Panc1 (cell line): ENCODE measurements at places on chromosomes 3 and 15.

GRCh38 chr3:159977295-159977694, 11.3 kb upstream of the IL12A start:
- H3K27me3 ChIP-seq: peaks cover 7% of the 10 kb centered on the region
- no peak overlapping the region for H3K27ac ChIP-seq
- no peaks in the 10 kb centered on the region for H3K4me1 ChIP-seq
- no peak for DNase-seq

DNA sequence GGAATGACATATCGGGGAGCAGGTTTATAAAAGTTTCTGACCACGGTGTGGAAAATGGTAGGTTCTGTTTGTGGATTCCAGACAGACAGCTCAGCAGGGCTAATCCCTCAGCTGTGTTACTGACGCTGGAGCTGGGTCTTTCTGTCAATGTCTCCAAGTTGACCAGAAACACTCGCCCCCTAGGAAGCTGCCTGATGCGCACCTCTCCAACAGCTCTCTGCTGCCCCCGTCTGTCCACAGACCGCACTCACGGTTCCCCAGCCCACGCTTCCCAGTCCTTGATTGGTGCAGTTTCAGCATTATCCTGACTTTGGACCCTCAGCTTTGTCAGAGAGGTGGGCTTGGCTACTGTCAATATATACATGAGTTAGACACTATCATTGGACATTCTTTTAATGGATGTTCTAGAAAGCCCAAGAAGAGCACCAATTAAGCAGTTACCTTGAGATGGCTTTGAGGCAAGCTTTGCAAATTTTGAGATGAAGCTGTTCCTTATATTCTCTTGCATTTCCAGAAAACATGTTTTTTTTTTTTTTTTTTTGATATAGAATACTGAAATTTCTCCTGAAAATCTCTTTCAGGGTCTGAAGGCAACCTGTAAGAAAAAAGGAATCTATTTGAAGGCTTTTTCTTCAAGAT, 98.9 kb upstream of the TBC1D5 start:
- H3K27me3 ChIP-seq: 0 out of 2 replicates have a peak, but pooled peaks cover 2% of the 10 kb centered on the region
- H3K4me1 ChIP-seq: no peaks in the 10 kb centered on the region
- no peak overlapping the region for H3K4me3 ChIP-seq
- H3K27ac ChIP-seq: no peak overlapping the region
- DNase-seq: peak; percentile 61

GRCh38 chr3:174863488-174863887, 4.4 kb downstream of the NAALADL2 start:
- no peaks in the 10 kb centered on the region for H3K36me3 ChIP-seq
- H3K4me1 ChIP-seq: no peaks in the 10 kb centered on the region
- H3K27ac ChIP-seq: no peak overlapping the region
- no peak overlapping the region for H3K4me3 ChIP-seq

GRCh38 chr3:45381168-45381852, 7.1 kb upstream of the LARS2 start:
- no peak for DNase-seq
- no peaks in the 10 kb centered on the region for H3K4me1 ChIP-seq
- H3K4me3 ChIP-seq: no peak overlapping the region
- no peaks in the 10 kb centered on the region for H3K27me3 ChIP-seq
- no peaks in the 10 kb centered on the region for H3K36me3 ChIP-seq
- H3K27ac ChIP-seq: no peak overlapping the region

- no peaks in the 10 kb centered on the region for H3K36me3 ChIP-seq
- H3K4me1 ChIP-seq: no peaks in the 10 kb centered on the region
- no peak overlapping the region for H3K27ac ChIP-seq
- no peak overlapping the region for H3K4me3 ChIP-seq
These were observed 58.9 kb downstream of the TLE3 start for GRCh38 chr15:70038730-70039392.

GRCh38 chr15:82540984-82541431, 751 bp upstream of the RPS17 start:
- no peaks in the 10 kb centered on the region for H3K27me3 ChIP-seq
- peak overlapping the region; percentile 94 for H3K4me3 ChIP-seq
- peak overlapping the region; percentile 96 for H3K27ac ChIP-seq
- DNase-seq: no peak
- H3K4me1 ChIP-seq: peaks cover 15% of the 10 kb centered on the region

DNA sequence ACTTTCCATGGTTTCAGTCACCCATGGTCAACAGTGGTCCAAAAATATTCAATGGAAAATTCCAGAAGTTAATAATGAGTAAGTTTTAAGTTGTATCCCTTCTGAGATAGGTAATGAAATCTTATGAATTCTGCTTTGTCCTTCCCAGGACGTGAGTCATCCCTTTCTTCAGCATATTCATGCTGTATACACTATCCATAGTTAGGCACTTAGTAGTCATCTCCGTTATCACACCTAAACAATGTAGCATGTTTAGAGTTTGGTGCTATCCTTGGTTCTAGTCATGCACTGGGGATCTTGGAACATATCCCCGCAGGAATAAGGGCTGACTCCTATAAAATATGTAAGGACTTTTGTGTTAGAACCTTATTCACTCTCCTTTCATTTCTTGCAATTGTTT, 153.2 kb downstream of the UNC13C start:
- H3K4me3 ChIP-seq: no peak overlapping the region
- no peak for DNase-seq
- H3K27me3 ChIP-seq: no peaks in the 10 kb centered on the region
- no peaks in the 10 kb centered on the region for H3K36me3 ChIP-seq
- H3K4me1 ChIP-seq: no peaks in the 10 kb centered on the region

DNA sequence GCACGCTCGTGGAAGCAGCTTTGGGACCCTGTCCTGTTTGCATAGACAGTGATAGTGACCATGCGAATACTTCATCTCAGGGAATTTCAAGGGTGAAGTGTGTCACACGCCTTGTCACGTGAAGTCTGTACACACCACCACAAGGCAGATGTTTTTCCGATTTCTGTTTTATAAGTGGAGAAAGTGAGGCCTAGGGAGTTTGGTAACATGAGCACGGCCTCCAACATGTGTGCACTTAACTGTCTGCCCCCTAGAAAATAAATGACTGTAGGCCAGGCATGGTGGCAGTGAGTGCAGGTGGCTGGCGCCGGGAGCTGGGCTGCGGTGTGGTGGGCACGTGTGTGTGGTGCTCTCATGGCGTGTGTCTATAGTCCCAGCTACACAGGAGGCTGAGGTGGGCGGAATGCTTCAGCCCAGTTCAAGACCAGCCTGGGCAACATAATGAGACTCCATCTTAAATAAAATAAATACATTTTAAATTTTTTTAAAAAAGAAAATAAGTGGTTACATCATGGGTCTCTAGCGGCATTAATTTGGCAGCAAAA, 42.0 kb downstream of the WHAMM start:
- H3K27ac ChIP-seq: no peak overlapping the region
- no peaks in the 10 kb centered on the region for H3K36me3 ChIP-seq
- H3K27me3 ChIP-seq: no peaks in the 10 kb centered on the region
- no peak for DNase-seq

DNA sequence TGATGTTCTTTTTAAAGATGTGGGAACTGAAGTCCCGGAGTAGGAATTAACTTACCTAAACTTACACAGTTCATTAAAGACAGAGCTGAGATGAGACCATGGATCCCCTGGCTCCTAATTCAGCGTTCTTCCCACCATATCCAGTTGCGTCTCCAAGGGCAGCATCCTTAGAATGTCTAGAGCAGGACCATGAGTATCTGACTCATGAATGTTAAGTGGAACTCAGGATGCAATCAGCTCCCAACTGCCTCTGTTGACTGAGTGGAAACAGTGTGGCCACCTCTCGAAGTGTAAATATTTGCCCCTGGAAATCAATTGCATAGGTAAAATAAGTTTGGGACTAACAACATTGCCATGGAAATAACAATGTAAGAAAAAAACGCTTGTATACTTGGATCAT, 2.5 kb downstream of the SNTN start:
- H3K27me3 ChIP-seq: no peaks in the 10 kb centered on the region
- H3K4me1 ChIP-seq: no peaks in the 10 kb centered on the region
- no peak overlapping the region for H3K27ac ChIP-seq
- H3K4me3 ChIP-seq: no peak overlapping the region

- no peak overlapping the region for H3K4me3 ChIP-seq
- no peaks in the 10 kb centered on the region for H3K36me3 ChIP-seq
- no peaks in the 10 kb centered on the region for H3K27me3 ChIP-seq
- DNase-seq: no peak
- H3K4me1 ChIP-seq: no peaks in the 10 kb centered on the region
- no peak overlapping the region for H3K27ac ChIP-seq
These were observed 74.2 kb downstream of the PLSCR2 start for GRCh38 chr3:146395164-146395563.

DNA sequence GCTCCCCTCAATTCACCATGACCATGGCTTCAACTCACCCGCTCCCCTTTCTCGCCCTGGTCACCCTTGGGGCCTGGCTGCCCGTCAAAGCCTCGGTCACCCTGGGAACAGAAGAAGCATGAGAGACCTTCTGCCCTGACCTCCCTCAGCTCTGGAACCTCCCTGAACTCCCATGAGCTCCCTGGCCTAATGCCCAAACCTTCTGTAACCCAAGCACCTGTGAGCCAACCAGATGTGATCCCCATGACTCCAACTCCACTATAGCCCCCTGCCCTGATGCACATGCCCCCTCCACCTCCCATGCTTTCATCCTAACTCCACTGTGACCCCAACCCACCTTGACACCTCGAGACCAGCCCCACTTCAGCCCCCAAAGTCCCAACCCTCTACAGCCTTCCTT, 3.5 kb upstream of the UCN2 start:
- peaks cover 11% of the 10 kb centered on the region for H3K4me1 ChIP-seq
- no peaks in the 10 kb centered on the region for H3K27me3 ChIP-seq
- no peak overlapping the region for H3K4me3 ChIP-seq
- DNase-seq: no peak

DNA sequence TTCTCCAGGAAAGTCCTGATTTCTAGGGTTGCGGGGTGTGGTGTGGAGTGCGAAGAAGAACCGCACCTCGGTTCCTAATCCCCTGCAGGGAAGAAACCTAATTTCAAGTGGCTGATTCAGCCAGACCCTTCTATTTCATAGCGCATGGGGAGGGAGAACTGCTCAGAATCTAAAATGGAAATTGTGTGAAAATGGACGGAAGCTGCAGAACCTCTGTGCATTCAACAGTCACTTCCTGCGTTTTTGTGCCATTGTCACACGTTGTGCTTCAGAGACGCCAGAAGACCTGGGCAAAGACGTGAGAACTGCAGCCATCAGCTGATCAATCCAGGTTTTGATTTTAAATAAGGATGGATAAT, 1.2 kb downstream of the SIDT1 start:
- no peak for DNase-seq
- peaks cover 65% of the 10 kb centered on the region for H3K27me3 ChIP-seq
- H3K27ac ChIP-seq: no peak overlapping the region
- no peaks in the 10 kb centered on the region for H3K36me3 ChIP-seq

DNA sequence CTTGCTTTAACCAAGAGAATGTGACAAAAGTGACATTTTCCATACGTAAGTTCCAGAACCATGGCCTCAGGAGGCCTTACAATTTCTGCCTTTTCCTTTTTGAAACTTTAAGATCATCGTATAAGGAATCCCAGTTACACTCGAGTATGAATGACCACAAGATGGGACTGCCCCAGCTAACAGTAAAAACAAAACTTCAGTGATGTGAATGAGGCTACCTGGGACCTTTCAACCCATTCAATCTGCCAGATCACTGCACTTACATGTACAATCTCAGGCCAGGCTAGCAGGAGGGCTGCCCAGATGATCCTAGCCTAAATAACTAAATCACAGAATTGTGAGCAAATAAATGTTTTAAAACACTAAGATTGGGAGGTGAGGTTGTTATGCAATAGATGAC, 328.8 kb downstream of the CNTN6 start:
- H3K4me3 ChIP-seq: no peak overlapping the region
- H3K27ac ChIP-seq: no peak overlapping the region
- no peak for DNase-seq

- peak; percentile 33 for DNase-seq
- peaks cover 9% of the 10 kb centered on the region for H3K27me3 ChIP-seq
- H3K27ac ChIP-seq: no peak overlapping the region
- peaks cover 5% of the 10 kb centered on the region; the same call in 1 of the 2 replicates for H3K4me1 ChIP-seq
- no peak overlapping the region for H3K4me3 ChIP-seq
These were observed 73.8 kb upstream of the ZBED2 start for GRCh38 chr3:111668888-111669488.

GRCh38 chr3:59150039-59150438, 100.2 kb upstream of the CFAP20DC start:
- no peaks in the 10 kb centered on the region for H3K36me3 ChIP-seq
- H3K4me3 ChIP-seq: no peak overlapping the region
- DNase-seq: no peak
- H3K4me1 ChIP-seq: no peaks in the 10 kb centered on the region
- no peaks in the 10 kb centered on the region for H3K27me3 ChIP-seq

DNA sequence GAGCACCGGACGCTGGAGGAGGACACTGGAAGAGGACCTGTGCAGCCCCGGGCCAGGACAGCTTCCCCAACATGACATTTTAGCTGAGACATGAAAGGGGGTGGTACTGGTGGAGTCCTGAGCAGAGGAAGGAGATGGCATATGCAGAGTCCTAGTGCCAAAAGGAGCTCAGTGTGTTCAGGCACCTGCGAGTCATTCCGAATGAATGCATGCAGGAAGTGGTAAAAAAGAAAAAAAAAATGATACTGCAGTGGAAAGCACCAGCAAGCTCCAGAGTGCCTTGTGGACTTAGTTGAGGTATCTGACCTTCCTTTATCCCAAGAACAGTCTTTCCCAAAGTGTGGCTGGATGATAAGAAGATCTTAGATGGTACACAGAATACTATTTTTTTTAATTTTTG, 6.6 kb upstream of the ZNF148 start:
- H3K4me3 ChIP-seq: no peak overlapping the region
- DNase-seq: no peak
- no peaks in the 10 kb centered on the region for H3K36me3 ChIP-seq
- H3K4me1 ChIP-seq: no peaks in the 10 kb centered on the region

DNA sequence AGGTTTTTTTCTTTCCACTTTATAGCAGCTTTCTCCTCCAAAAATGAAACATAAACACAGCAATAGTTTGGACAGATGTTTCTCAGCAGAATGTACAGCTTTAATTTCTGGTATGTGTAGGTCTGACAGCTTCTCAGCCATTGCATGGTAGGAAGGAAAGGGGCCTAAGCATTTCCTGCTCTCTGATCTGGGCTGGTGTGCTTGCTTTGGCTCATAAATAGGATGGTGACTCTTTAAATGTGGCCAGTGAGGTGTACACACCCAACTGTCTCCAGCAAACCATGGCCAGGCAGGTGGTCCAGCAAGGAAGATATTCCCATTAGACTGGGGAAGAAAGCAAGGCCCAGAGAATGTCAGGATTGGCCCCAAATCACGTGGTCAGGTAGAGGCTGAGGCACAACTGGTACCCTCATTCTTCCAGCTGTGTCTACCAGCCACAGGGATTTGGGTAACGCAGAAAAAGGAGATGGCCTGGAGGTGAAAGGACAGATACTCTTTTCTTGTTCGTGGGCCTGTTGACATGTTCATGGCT, 52.1 kb downstream of the ITGA11 start:
- DNase-seq: no peak
- H3K27me3 ChIP-seq: no peaks in the 10 kb centered on the region
- no peak overlapping the region for H3K4me3 ChIP-seq
- no peaks in the 10 kb centered on the region for H3K4me1 ChIP-seq
- H3K36me3 ChIP-seq: no peaks in the 10 kb centered on the region
